ENCODE measurements at places on chromosomes 11 and 22.

- H3K27ac ChIP-seq: no peak overlapping the region
- no peak for DNase-seq
- no peak overlapping the region for H3K4me3 ChIP-seq
- H3K27me3 ChIP-seq: peaks cover 68% of the 10 kb centered on the region
- H3K36me3 ChIP-seq: no peaks in the 10 kb centered on the region
Measured at GRCh38 chr22:33057363-33057995, 702 bp downstream of the SYN3 start.

DNA sequence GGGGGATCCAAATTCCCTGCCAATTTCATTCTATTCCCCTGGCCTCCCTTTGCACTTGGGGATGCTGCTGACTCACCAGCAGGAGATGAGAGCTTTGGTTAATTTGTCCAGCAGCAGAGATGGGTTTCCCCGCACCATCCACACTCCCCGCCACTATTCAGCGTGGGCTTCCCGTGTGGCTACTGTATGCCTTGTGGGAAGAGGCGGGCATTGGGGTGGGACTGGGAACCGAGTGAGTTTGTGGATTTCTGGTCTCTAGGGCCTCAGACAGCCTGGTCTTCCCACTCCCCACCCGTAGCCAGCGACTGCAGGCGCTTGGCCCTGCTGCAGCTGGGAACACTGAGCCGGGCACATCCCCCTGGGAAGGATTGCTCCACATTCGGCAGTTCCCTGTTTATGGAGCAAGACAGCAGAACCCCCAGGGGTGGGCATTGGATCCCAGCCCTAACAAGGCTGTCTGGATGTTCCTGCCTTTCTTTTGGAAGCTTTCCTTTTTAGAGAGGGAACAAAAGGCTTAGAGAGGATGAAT, 23.4 kb downstream of the KIAA1671 start:
- H3K4me1 ChIP-seq: no peaks in the 10 kb centered on the region
- H3K27me3 ChIP-seq: no peaks in the 10 kb centered on the region
- DNase-seq: no peak
- no peak overlapping the region for H3K27ac ChIP-seq
- no peaks in the 10 kb centered on the region for H3K36me3 ChIP-seq

DNA sequence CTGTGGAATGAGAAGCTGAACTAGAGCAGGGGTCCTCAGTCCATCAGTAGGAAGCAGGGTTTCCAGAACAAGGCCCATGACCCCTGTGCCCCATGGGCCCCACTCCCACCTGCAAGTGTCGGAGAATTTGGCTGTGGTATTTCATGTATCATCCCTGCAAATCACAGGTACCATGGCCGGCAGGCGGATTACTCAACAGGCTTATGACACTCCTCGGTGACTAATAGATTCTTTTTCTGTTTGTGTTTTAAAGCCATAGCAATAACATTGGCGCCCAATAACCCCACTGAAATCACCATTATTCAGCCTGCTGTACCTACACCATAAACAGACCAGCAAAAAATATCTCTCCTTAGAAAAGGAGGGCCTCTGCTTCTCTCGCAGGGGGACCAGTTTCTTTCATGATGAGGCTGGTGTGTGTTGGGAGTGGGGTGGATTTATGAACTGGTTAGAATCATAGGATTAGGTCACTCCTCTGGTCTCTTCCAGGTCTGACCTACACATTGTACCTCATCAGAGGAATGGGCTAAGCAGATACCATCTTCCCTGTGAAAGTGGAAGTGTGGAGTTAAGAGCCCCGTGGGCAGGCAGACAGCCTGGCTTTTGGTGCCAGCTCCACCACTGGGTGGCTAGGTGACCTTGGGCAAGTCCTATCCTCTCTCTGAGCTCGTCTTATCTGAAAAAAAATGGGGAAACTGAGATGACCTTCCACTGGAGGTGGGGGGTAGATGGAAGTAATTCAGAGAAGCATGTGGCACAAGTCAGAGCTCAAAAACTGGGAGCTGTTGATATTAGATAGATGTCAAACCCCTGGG, 60.2 kb upstream of the WNT11 start:
- no peak for DNase-seq
- no peaks in the 10 kb centered on the region for H3K36me3 ChIP-seq
- no peak overlapping the region for H3K4me3 ChIP-seq
- no peak overlapping the region for H3K27ac ChIP-seq
- H3K27me3 ChIP-seq: no peaks in the 10 kb centered on the region

- H3K4me1 ChIP-seq: no peaks in the 10 kb centered on the region
- DNase-seq: no peak
- H3K27me3 ChIP-seq: no peaks in the 10 kb centered on the region
- H3K36me3 ChIP-seq: no peaks in the 10 kb centered on the region
- H3K4me3 ChIP-seq: no peak overlapping the region
Measured at GRCh38 chr11:42337786-42338455, 878.5 kb upstream of the LRRC4C start.

- no peak overlapping the region for H3K4me3 ChIP-seq
- peaks cover 6% of the 10 kb centered on the region for H3K27me3 ChIP-seq
- H3K27ac ChIP-seq: no peak overlapping the region
- peaks cover 2% of the 10 kb centered on the region for H3K36me3 ChIP-seq
- H3K4me1 ChIP-seq: peaks cover 6% of the 10 kb centered on the region
Measured at GRCh38 chr22:49997251-49997599, 15.3 kb downstream of the IL17REL start.

DNA sequence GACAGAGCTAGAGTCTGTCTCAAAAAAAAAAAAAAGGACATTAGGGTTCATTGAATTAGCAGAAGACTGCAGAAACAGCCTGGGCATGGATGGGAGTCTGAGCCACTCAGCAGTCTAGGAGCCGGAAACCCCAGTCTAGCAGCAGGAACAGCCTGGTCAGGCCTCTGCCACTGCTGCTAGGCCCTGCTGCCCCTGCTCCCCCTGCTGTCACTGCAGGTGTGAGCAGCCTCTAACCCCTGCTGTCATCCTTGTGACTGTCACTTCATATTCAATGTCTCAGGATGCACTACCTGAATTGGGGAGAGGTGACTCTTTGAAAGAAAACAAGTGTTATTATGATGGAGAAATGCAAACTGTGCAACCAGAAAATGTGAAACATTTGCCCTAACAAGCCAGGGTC, 7.0 kb upstream of the DDX17 start:
- no peaks in the 10 kb centered on the region for H3K4me1 ChIP-seq
- H3K36me3 ChIP-seq: no peaks in the 10 kb centered on the region
- H3K27ac ChIP-seq: no peak overlapping the region
- peak; percentile 63 for DNase-seq
- H3K4me3 ChIP-seq: no peak overlapping the region

- H3K27me3 ChIP-seq: no peaks in the 10 kb centered on the region
- no peak for DNase-seq
- H3K27ac ChIP-seq: no peak overlapping the region
- peaks cover 2% of the 10 kb centered on the region for H3K36me3 ChIP-seq
- no peak overlapping the region for H3K4me3 ChIP-seq
Measured at GRCh38 chr11:104619751-104620150, 278.5 kb downstream of the CASP12 start.

GRCh38 chr11:108498816-108499408, 728 bp upstream of the POGLUT3 start:
- H3K4me3 ChIP-seq: peak overlapping the region; percentile 84
- no peaks in the 10 kb centered on the region for H3K36me3 ChIP-seq
- H3K27me3 ChIP-seq: no peaks in the 10 kb centered on the region
- DNase-seq: no peak
- peaks cover 16% of the 10 kb centered on the region for H3K4me1 ChIP-seq

- peaks cover 7% of the 10 kb centered on the region for H3K27me3 ChIP-seq
- DNase-seq: no peak
- no peaks in the 10 kb centered on the region for H3K4me1 ChIP-seq
- H3K36me3 ChIP-seq: no peaks in the 10 kb centered on the region
Measured at GRCh38 chr11:120898568-120898967, 125.3 kb upstream of the TBCEL start.

DNA sequence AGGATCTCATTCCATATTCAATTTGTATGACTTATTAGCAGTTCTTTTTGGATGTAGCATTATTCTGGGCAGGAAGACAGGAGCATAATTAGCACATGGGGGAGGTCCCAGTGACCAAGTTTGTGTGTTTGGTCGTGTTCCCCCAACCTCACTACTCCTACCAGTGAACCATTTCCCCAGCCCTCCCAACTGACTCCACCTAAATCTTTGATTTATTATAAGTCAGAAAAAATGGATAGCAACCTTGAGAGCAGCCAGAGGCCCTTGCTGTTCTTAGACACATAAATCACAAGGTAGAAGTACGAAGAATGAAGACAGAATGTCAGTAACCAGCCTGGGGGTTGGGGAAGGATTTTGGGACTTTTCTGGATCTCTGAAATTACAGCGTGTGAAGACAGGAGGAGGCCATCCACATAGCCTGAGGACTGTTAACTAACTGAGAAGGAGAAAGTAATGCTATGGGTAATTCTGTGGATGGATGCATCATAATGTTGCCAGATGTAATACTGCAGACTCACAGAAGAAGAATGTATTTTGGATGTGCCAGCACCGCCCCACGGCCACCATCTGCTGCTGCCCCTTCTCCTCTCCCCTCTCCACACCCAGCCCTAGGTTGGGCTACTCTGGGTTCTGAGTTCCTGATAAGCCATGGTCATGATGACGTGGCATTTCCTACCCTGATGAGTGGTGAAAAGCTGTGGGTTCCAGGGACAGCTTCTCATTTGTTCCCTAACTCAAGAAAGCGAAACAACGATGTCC, 124.3 kb upstream of the TTC12 start:
- peaks cover 15% of the 10 kb centered on the region for H3K27me3 ChIP-seq
- no peak overlapping the region for H3K4me3 ChIP-seq
- no peak overlapping the region for H3K27ac ChIP-seq
- no peaks in the 10 kb centered on the region for H3K36me3 ChIP-seq
- H3K4me1 ChIP-seq: no peaks in the 10 kb centered on the region

DNA sequence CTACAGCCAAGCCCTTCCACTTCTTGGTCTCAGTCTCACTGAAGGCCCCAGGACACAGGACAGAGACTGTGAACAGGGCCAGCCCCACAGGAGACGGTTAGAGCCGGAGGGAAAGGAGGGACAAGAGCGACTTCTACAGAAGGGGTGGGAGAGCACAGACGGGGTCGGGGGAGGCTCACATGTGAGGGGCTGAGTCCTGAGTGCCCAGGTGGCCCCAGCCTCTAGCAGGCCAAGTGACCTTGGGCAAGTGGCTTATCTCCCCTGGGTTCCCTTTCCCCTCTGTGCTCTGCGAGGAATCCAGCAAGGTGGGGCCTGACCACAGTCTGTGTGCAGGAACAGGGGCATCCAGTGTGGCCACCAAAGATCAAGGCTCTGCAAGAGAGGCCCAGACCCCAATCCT, 102.6 kb upstream of the LMO1 start:
- H3K27me3 ChIP-seq: peaks cover 2% of the 10 kb centered on the region
- H3K36me3 ChIP-seq: no peaks in the 10 kb centered on the region
- DNase-seq: no peak
- no peak overlapping the region for H3K4me3 ChIP-seq

GRCh38 chr11:17077240-17077519, 287 bp downstream of the RPS13 start:
- H3K36me3 ChIP-seq: peaks cover 54% of the 10 kb centered on the region
- peak overlapping the region; percentile 97 for H3K27ac ChIP-seq
- DNase-seq: no peak
- H3K4me1 ChIP-seq: peaks cover 27% of the 10 kb centered on the region
